ENCODE measurements at places on chromosomes 1 and 21.

GRCh38 chr1:233675893-233676292 lies 62.0 kb downstream of the KCNK1 start:
- no peaks in the 10 kb centered on the region for H3K36me3 ChIP-seq
- H3K4me1 ChIP-seq: no peaks in the 10 kb centered on the region
- H3K27ac ChIP-seq: no peak overlapping the region
- H3K27me3 ChIP-seq: no peaks in the 10 kb centered on the region

- no peaks in the 10 kb centered on the region for H3K4me1 ChIP-seq
- H3K27ac ChIP-seq: no peak overlapping the region
- no peaks in the 10 kb centered on the region for H3K27me3 ChIP-seq
- H3K4me3 ChIP-seq: no peak overlapping the region
These were observed 180.6 kb downstream of the COL24A1 start for GRCh38 chr1:85975912-85976371.

DNA sequence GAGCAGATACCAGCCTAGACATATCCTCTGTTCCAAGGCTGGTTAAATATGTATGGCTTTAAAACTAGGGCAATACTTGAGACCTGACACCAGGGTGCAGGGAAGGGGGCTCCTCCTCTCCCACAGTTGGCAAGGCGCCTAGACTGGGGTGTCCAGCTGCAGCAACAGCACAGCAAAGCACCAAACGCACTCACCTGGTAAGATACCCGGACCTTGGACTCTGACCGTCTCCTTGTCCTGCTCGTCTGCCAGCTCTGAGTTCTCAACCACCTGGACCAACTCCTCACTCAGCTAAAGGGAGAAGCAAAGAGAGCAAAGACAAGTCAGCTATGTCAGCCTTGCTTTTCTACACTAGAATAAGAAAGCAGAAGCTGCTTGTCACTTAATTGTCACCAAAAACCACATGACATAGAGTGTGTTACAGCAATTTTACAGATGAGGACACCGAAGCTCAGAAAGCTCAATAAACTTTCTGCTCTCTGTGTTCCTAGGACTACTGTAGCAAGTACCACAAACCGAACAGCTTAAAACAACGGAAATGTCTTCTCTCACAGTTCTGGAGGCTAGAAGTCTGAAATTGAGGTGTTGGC lies 4.4 kb downstream of the PACC1 start:
- no peaks in the 10 kb centered on the region for H3K36me3 ChIP-seq
- no peak for DNase-seq

DNA sequence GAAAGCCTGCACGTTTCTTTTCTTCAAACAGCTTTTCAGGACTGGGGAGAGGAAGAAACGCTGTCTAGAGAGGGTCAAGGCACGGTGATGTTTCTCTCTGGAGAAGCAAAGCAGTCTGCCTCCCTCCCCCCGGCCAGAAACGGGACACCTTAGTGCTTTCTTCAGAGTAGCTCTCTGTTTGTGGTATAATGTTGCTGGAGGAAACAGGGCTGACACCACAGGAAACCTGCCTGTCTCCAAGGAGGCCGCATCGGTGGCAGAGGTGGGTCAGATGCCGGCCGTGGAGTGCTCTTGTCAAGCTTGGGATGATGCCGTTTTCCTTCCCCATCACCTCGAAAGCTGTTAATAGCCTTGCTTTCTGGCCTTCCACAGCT lies 139.4 kb downstream of the DHRS3 start:
- DNase-seq: no peak
- no peaks in the 10 kb centered on the region for H3K27me3 ChIP-seq
- H3K36me3 ChIP-seq: no peaks in the 10 kb centered on the region
- H3K4me1 ChIP-seq: peaks cover 71% of the 10 kb centered on the region
- peak overlapping the region; percentile 80 for H3K27ac ChIP-seq
